ENCODE measurements at places on chromosomes 3 and 15.

- no peak for DNase-seq
Measured at GRCh38 chr3:143291836-143292447, 172.4 kb downstream of the CHST2 start.

GRCh38 chr3:161552984-161553560 lies 56.5 kb downstream of the OTOL1 start:
- no peak for DNase-seq

DNA sequence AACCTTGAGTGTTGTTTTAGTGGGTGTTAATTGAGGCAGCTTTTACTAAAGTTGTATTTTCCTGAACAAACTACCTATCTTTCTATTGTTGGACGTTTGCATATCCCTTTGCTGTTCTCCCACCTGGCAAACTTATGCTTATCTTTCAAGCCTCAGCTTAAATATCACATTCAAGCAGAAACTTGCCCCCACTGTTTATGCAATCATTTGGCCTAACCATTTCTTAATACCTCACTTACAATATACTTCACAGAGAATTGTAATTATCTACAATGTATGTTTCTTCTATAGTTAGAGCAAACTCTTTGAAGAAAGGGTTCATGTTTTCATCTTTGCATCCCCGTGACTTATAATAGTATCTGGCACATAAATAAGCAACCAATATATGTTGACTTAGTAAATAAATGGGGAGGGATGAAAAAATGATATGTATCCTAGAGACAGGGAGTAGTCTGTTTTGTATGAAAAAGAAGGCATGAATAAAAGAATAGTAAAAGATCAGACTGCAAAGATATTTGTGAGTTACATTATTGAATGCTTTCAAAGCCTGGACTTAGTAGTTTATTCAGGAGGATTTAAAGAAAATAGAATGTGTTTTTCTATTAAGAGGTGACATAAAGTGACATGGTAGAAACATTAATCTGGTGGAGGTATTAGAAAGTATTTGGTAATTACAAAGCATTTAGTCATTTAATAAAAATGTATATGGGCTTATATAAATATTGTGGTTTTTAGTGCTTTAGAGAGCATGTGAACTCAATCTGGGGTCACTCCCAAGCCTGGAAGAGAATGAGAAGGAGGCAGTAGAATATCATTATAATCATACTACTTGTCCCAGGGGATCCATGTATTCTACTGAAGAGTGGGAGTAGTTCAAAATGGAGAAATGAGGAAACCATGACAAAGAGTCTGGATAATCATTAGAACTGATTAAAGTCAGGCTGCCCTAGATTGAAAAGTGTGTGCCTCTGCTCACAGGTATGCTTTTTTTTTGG lies 60.0 kb upstream of the DCBLD2 start:
- DNase-seq, result no peak

DNA sequence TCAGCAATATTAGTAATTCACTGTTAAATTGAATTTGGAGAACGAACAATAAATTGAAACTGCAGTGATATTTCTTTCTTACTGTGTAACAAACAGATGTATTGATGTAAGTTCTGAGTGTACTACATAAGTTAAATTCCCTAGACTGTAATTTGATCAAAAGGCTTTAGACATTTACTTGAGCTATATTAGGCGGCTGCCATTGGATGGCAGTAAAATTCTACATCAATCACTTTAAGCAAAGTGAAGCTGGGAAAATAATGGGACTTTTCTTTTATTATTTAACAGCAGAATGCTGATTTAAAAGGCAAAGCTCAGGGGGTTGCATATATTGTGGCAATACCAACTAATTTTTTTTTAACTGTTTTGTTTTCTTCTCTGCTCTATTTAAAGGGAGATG lies 212.6 kb upstream of the PLSCR5 start:
- DNase-seq, result no peak

DNA sequence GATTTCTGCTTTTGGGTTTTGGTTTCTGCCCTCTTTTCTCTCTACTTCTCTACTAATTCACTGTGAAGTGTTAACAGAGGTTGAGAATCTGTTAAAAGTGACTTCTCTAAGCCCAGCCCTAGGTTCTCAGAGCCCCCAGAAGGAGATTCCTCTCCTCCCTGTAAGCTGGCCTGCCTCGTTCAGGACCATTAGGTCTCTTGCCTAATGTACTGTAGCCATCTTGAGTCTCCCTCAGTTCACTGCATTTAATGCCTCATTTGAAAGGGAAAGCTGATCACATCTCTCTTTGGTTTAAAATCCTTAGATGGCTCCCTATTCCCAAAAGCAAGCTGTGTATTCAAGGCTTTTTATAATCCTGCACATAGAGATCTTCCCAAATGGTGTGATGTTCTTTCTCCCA lies 16.3 kb downstream of the RTP1 start:
- DNase-seq, result no peak

GRCh38 chr3:14127516-14128161 lies 2.8 kb downstream of the TMEM43 start:
- DNase-seq, result no peak

Measured in GM19239 (cell line).